Bronchial epithelial cell (primary cell): ENCODE measurements at places on chromosomes 5 and 9. TPM values are rescaled to one million over a fixed set of nuclear protein-coding genes. Genes with fewer than 3 reads are reported as not detected.

- no peak for DNase-seq
Observed at GRCh38 chr5:4419281-4419680, 720.8 kb upstream of the ADAMTS16 start.

DNA sequence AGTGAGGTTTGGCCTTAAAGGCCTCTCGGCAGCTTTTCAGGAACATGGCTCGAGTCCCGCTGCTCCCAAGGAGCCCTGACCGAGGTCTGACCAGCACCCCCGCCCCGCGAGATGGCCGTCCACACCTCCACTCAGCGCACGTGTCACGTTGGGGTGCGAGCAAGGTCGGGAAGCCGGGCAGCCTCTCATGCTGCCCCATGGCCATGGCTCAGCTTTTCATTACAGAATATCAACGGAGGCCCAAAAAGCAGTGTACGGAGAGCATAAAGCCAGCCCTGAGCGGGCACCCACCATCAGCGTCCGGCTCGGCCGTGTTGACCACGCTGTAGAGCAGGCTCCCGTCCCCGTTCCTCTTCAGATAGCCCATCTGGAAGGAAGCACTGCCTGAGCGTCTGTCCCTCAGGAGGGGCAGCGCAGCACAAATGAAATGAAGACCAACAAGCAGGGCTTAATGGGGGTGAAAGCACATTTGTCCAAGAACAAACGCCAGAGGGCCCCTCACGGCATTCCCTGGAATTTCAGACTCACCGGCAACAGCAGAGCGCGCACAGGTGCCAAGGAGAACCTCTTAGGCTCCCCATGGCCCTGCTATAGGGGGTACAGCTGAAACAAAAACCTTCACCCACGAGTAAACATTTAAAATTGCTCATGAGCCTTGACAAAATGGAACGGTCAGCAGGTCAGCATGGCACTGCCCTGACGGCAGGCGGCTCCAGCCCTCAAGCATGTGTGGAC, 11.6 kb downstream of the BRD9 start:
- DNase-seq, result no peak

DNA sequence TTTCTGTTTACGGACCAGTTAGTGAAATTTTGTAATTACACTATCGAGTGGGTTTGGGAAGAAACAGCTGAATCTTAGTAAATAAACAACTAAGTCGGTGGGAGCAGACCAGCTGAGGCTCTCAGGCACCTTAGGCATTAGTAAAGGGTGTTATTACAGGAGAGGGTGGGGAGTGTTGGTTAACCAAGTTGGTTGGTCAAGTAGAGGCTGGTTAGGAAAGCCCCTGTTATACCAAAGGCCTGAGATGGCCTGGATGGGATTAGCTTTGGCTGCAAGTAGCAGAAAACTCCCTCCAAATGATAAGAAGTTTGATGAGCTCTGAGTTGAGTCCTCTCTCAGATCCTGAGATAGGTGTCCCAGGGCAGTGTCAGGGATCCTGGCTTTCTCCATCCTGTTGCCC, 81.3 kb downstream of the PPARGC1B start:
- no peak for DNase-seq

DNA sequence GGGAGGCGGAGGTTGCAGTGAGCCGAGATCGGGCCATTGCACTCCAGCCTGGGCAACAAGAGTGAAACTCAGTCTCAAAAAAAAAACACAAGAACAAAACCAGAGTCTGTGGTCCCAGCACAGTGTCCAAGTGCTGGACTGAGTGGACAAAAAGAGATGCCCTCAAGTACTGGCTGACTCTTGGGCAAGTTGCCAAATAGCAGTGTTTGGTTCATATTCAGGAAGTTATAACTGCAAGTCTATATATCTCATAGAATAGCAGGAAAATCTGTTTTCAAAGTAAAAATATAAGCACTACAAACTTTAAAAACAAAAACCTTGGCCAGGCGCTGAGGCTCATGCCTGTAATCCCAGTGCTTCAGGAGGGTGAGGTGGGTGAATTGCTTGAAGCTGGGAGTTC, 7.3 kb downstream of the HABP4 start:
- no peak for DNase-seq

The NDUFAF2 gene
- total RNA-seq, result 40.5 and 48.6 TPM in 2 replicates

DNA sequence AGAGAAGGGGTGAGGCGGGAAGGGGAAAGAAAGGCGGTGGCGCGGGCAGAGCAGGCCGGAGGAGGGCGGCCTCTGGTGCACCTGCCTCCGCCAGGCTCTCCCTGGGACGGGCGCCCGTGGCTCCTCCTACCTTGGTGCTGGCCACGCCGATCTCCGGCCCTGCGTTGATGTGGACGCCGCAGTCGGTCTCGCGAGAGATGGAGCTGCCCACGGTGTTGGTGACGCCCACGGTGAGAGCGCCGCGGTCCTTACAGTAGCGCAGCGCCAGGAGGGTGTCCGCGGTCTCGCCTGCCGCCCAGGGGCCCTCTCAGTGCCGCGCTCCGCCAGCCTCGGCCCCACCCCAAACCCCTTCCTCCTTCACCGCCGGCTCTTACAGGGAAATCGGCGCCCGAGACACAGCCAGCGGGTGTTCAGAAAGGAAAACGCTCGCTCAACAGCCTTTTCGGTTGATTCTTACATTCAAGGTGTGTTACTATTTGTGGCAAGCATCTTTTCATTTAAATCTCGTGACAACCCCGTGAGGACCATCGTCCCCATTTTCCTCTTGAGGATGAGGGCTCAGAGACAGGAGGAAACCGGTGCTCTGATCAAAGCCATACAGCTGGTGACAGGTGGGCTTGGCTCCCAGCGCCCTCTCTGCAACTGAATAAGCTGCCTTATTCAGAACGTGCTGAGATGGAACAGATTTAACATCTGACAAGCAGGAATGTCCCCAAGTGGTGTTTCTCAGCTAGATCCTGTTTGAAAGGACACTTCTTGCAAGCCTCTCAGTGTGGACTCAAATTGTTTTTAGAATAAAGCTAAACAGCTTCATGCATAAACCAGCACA, 22.0 kb upstream of the MAPK9 start:
- DNase-seq, result peak; percentile 76

The PCDHB15 gene
- total RNA-seq, result under 0.01 and 0.51 TPM in 2 replicates

The BAAT gene
- total RNA-seq, result 0.13 and 0.26 TPM in 2 replicates
